HS-27A (cell line): ENCODE measurements at places on chromosomes 1 and 21.

GRCh38 chr1:23383577-23384311, 14.1 kb upstream of the ZNF436 start:
- DNase-seq: no peak

DNA sequence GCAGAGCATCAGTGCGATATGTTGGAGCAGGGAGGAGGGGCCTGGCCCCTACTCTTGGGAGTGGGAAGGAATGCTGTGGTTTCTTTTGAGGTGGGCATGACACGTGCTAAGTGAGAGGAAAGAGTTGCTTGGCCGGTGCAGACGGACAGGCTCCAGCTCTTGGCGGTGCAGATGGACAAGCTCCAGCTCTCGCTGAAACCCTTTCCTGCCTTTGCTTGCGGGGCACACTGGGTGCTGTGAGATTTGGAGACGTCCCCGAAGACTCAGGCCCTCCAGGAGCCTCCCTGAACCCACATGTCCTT, 15.9 kb downstream of the PDXK start:
- DNase-seq: no peak

DNA sequence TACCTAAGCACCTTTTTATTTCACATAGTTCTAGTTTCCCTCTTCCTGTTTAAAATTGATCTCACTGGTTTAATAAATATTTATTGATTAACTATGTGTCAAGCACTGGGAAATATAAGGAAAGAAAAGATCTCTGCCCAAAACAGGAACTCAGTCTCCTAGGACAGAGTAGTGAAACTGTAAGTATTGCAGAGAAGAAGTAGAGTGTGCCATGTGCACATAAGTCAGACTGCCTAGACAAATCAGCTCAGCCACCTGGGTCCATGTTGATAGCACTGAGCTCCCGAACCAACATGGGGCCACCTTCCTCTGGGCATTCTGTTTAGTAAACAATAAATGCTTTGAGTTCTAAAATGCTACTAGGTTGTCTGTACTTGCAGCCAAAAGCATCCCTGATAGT, 9.8 kb upstream of the SSX2IP start:
- DNase-seq: no peak

- DNase-seq: no peak
Observed at GRCh38 chr1:12076425-12077005, 13.4 kb downstream of the TNFRSF8 start.

- DNase-seq: no peak
Observed at GRCh38 chr1:2258996-2259395, 30.9 kb downstream of the SKI start.
